ENCODE measurements at places on chromosomes 16 and 17.

- no peak for DNase-seq
Observed at GRCh38 chr17:2357931-2358434, 20.7 kb downstream of the SGSM2 start.

DNA sequence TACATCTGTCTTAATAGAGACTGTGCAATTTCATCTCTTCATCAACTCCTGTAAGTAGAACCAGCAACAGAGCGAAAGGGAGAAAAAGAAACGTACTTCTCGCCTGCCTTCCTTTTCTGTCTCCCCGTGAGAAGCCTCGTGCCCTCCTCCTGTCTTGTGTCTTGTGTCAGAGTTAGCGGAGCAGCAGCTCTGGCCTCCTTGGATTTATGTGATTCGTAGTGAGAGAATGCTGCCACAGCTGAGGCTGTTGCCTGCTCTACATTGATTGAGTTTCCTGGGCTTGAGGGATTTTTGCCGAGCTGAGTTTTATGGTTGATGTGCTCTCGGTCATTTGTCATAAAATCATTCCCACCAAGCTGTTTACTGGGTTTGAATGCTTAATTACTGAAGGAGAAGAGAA, 579.1 kb upstream of the RBFOX1 start:
- DNase-seq, result no peak

DNA sequence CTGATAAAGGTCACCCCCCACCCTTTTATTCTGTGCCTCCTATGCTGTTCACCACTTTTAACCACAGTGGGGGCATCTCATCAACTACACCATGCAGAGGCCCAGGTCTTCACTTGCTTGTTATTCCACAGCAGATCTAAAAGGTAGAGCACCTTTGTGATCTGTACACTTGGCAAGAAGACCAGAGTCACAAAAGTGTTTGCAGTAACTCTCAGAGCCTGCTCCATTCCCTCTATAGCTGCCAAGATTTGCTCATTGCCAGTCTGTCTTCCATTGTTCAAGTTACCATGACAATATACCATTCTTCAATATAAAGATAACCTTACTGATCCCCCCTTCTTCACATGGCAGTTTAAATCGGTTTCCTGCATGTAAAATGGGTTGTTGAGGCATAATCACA, 180.0 kb downstream of the TOX3 start:
- DNase-seq, result no peak

- DNase-seq, result no peak
Observed at GRCh38 chr16:17125671-17126070, 345.1 kb downstream of the XYLT1 start.

- no peak for DNase-seq
Observed at GRCh38 chr17:81867991-81868673, 3.0 kb downstream of the ARHGDIA start.

DNA sequence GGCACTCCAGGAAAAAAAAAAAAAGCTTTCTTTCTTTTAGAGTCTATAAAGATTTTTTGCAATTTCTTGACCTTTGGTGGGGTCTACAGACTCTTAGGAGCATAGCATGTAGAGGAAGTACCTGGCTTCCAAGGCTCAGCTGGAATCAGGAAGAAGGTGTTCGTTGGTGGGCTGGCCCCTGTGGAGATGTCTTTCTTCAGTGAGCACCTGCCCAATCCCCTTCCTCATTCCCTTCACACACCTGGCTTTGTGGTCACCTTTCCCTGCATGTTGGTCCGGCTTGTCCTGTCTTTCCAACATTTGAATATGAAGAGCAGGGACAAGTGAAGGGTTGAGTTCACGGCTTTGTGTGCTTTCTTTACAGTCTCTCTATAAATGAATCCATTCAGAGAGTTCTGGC, 352.4 kb downstream of the HAPSTR1 start:
- DNase-seq, result no peak

DNA sequence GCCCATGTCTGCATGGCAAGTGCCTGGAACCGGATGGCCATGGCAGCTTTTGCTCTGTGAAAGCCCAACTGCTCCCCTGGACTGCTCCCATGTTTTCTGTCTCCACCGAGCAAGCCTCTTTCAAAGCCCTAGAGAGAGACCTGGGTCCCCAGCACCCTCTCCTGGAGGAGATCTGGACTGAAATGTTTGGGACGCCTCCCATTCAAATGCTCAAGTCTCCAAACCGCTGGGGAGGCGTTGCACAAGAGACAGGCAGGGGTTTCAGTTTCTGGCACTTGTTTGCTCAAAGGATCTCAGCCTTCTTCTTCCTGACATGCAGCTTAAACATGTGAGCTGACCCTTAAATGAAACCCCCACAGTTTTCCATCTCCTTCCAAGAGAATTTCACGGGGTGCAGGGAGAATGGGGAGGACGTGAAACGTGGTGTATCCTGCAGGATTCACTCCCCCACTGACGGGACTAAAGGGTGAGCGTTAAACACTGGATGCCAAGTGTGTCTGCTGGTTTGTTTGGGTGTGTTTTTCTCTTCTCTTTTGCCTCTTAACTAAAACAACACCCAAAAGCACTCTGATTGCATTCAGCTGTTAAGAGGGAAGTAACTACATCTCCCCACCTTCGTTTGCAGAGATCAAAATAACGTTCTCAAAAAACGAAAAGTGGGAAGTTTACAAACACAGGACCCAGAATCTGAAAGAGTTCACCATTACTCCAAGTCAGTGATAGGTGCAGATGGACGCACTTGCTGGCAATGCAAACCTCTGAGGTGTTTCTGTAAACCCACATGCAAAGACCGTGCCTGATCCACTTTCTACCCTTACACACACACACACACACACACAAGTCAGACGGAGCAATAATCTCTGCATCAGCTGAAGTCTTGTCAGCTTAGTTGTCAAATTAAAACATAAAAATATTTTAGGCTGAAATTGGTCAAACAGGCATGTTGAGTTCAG, 256.9 kb downstream of the C16orf95 start:
- peak; percentile 9 for DNase-seq

- DNase-seq, result no peak
Observed at GRCh38 chr16:51710186-51710585, 559.1 kb upstream of the SALL1 start.

GRCh38 chr17:34249061-34249460, 6.0 kb upstream of the CCL2 start:
- no peak for DNase-seq

- DNase-seq, result no peak
Observed at GRCh38 chr17:77245162-77245926, 104.6 kb downstream of the SEC14L1 start.

GRCh38 chr17:60421273-60422161, 772 bp upstream of the CHCT1 start:
- no peak for DNase-seq

GRCh38 chr16:81808933-81809480, 29.9 kb downstream of the PLCG2 start:
- no peak for DNase-seq

DNA sequence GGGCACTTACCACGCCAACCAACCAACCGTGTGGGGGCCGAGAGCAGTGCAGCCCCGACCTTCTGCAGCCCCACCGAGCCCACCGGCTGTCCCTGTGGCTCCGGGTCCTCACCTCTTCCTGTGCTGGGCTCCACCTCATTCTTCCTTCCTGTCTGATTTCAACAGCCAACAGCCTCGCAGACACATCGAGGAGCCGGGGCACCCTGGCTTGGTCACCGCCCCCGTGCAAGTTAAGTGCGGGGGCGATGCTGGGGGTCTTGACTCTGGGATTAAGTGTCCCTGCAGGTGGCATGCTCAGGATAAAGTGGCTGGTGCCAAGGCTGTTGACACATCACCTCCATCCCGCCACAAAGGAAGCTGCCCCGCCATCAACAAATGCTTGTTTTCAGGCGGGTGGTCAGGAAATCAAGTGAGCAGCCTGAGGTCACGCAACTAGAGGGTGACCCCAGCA, at the start of gene NLRC3:
Gene NLRC3 (minus strand): TSS at position 102 of the 451 bp plus-strand sequence. CDS start 12,367 bp downstream, outside the sequence.
- no peak for DNase-seq

- DNase-seq, result no peak
Observed at GRCh38 chr16:29816694-29817441, 916 bp downstream of the PAGR1 start.

- DNase-seq, result no peak
Observed at GRCh38 chr17:65593092-65593854, 31.8 kb upstream of the AXIN2 start.

DNA sequence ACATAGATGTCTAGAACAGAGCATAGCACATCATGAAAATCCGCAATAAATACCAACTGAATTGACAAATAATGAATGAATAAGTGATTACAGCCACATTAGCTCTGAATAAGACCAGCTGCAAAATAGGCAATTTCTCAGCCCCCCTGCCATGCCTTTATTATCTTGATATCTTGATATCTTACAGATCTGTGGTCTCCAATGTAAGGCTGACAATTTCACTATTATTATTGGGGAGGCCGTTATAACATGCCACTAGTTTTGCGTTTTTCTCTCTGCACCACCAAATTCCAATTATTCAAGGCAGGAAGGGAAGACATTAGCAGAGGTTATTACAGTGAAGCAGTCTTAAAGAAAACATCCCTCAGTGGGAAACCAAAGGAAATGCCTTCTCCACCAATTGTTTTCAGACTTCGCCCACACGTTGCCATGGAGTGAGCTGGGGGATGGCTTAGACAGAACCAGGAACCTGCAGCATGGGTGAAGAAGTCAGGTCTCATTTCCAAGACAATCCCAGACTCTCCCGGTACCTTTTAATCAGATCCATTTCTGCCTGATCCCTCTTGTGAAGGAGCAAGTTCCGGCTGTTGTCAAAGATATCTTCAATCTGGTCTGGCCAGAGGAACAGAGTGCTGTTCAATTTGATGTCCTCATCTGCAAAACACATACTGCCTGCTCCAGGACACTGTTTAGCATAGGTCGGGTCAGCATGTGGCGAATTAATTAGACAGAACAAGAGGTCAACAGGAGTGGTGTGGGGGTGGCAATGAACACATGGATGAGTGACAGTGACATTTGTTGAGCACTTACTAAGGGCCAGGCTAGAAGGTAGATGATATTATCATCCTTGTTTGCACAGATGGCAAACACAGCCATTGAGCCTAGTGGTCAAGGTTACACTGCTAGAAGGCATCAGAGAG, 46.4 kb downstream of the DNAH3 start:
- no peak for DNase-seq

- no peak for DNase-seq
Observed at GRCh38 chr17:79956853-79957252, 78.8 kb downstream of the TBC1D16 start.

- DNase-seq, result peak; percentile 59
Observed at GRCh38 chr17:79993390-79994227, 42.1 kb downstream of the TBC1D16 start.

DNA sequence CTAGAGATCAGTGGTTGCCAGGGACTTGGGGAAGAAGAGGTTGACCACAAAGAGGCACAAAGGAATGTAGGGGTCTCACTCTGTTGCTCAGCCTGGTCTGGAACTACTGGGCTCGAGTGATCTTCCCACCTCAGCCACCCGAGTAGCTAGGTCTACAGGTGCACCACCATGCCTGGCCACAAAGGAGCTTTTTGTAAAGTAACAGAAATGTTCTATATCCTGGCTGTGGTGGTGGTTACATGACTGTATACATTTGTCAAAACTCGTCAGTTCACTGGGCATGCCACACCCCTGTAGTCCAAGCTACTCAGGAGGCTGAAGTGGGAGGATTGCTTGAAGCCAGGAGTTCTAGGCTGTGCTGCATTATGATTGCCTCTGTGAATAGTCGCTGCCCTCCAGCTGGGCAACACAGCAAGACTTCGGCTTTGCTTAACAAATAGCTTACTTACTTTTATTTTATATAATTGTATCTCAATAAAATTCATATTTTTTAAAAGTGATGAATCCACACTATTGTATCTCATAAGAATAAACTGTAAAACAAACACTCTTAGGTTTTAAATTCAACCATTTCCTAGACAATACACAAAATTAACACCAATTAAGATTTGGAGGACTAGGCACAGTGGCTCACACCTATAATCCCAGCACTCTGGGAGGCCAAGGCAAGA, 5.0 kb downstream of the SKA2 start:
- no peak for DNase-seq

DNA sequence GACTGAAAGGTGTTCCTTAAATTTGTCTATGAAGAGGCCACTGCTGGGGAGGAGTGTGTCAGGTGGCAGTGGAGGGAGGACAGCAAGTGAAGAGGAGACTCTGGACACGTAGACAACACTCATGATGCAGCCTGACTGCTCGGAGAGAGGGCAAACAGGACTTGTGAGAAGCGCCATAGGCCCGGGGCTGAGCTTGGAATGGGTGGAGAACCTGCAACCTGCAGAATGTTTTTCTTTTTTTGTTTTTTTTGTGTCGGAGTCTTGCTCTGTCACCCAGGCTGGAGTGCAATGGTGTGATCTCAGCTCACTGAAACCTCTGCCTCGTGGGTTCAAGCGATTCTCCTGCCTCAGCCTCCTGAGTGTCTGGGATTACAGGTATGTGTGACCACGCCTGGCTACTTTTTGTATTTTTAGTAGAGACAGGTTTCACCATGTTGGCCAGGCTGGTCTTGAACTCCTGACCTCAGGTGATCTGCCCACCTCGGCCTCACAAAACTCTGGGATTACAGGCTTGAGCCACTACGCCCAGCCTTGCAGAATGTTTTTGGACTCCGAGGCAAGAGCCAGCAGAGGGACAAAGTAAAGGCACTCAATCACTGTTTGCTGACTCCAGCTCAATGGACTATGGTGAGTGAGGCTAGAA, 18.9 kb upstream of the C17orf58 start:
- no peak for DNase-seq

DNA sequence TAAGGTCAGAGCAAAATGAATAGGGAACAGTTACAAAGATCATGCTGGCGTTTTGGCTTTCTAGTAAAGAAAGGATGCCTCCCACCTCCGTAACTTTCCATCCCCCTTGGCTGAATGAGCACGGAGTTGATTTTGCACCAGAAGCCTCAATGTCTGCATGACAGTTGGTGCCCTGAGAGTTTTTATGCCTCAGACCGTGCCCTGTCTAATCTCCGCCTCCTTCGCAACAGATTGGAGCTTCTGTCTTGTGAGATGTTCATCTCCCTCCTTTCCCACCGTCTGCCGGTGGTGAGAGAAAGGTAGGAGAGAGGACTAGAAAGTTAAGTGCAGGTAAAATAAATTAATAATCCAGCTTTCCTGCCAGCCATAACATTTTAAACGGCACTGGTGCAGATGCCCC, 1.9 kb downstream of the HS3ST4 start:
- no peak for DNase-seq

GRCh38 chr17:79305768-79306423, 231.3 kb downstream of the ENGASE start:
- no peak for DNase-seq

DNA sequence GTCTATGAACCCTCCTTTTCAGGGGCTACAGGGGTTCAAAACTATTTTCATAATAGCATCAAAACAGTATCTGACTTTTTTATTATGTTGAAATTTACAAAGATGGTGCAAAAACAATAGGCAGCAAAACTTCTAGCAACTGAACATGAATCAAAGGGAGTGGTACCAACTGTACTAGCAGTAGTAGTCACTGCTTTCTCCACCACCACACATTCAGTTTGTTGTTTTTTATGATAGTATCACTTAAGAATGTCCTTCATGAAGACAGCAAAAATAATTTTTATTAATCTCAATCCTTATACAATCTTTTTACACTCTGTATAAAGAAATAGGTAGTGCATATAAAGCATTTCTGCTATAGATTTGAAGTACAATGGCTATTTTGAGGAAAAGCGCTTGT, 47.6 kb downstream of the MED13 start:
- peak; percentile 26 for DNase-seq

Measured in non-pigmented ciliary epithelial cell (primary cell).